Aorta (tissue), 5 donors: ENCODE measurements at places on chromosomes 1 and 21. TPM values are rescaled to one million over a fixed set of nuclear protein-coding genes. Genes with fewer than 3 reads are reported as not detected.

GRCh38 chr1:54247863-54248515 lies 48.0 kb downstream of the MRPL37 start:
- no peak for DNase-seq

DNA sequence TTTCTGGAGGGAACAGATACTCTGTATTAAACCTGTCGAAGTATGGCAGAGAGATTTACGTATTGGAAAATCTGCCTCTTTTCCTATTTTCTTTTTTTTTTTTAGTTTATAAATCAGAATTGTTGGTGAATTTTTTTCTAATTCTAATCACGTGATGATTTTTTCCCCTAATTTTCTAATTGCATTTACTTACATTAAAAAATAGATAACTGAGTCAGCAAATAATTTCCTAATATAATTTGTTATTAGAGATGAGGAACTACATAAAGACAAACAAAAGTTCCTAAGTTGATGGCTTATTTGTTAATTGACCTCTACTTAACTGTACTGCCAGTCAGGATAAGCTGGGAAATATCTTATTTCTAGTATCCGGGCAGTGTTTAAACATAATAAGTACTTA lies 34.6 kb downstream of the SNX7 start:
- no peak for DNase-seq

GRCh38 chr1:223733898-223734852 lies 21.8 kb downstream of the CAPN2 start:
- no peak for DNase-seq

The LDLRAP1 gene
- total RNA-seq: 25.6 TPM

The BTF3L4 gene
- 35.0 TPM for total RNA-seq
